ENCODE measurements at places on chromosomes 2 and 18.

DNA sequence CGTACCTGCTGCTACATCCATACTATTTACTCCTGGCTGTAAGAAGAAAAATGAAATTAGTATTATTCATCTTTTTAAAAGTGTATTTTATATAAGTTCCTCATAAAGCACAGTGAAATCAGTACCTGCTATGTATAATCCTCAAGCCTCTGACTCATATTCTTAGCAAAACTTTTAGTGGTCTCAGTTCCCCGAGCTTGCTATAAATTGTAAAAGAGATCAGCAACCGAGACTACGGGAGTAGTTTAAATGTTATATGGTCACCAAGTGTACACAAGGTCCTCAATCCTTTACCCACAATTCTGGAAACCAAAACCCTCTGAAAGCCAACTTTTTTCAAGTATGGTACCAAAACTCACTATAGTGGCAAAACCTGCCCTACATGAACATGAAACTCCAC lies 24.2 kb downstream of the PRPF40A start:
- DNase-seq = no peak

GRCh38 chr2:66582104-66582986 lies 147.4 kb downstream of the MEIS1 start:
- peak; percentile 11 for DNase-seq

- peak; percentile 79 for DNase-seq
Observed at GRCh38 chr18:8478166-8478967, 130.9 kb upstream of the RAB12 start.

- DNase-seq = no peak
Observed at GRCh38 chr18:24976502-24976901, 375.5 kb downstream of the ZNF521 start.

DNA sequence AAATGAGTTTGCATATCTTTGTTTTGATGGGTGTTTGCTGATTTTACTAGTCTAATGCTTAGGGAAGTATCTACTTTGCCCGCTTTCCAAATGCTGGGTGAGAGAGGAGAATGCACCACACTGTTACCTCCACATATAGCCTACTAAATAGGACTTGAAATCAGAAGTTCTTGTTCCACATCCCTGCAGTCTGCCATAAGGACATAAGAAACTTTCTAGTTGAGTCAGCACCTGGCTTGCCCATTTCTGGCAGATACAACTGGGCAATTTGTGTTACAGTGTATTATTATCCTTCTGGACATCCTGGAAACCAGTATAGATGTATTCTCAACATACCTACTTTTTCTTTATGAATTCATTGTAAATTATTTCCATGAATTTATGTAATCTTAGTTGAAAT lies 29.5 kb downstream of the ANXA4 start:
- no peak for DNase-seq

DNA sequence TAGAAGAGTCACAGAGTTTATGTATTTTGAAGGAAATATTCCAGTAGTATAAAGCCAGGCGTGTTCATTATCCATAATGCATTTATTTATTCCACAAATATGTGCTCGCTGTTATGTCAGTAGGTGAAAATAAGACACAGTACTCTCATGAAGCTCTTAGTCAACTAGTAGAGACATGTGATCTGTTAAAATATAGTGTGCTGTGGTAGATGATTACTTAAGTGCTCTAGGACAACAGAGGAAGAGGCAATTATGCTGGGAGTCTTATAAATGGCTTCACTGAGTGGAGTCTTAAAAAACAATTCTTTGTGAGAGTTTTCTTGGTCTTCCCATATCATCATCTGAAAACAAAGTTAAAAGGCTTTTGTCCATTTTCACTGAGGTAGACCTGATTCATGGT lies 457.3 kb downstream of the XIRP2 start:
- DNase-seq = no peak

- no peak for DNase-seq
Observed at GRCh38 chr2:238063414-238064189, 2.8 kb downstream of the SCLY start.

- DNase-seq = peak; percentile 72
Observed at GRCh38 chr2:29238497-29238896, 123.3 kb downstream of the CLIP4 start.

DNA sequence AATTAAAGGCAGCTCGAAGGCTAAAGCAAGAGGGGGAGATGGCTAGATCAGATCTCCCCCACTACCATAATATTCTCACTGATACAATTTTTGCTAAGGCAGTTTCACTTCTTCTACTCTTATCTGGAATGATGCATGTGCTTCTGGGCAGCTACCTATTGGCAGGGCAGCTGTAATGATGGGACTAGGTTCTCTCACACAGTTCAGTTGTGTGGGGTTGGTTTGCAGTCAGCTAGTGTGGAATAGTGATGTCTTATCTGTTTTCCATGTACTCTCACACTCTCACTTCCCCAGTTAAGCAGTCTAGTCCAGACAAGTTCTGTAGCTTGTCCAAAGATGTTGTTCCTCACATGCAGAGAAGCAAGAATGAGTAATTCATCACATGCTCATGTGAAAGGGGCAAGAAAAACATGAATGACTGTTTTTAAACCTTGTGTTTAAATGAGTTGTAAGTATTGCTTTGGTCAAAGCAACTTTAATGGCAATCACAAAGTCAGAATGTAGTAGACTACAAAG lies 836.1 kb downstream of the CBLN2 start:
- no peak for DNase-seq

- no peak for DNase-seq
Observed at GRCh38 chr18:60090170-60090569, 190.4 kb downstream of the PMAIP1 start.

GRCh38 chr2:221075203-221075602 lies 496.9 kb downstream of the EPHA4 start:
- DNase-seq = peak; percentile 33

DNA sequence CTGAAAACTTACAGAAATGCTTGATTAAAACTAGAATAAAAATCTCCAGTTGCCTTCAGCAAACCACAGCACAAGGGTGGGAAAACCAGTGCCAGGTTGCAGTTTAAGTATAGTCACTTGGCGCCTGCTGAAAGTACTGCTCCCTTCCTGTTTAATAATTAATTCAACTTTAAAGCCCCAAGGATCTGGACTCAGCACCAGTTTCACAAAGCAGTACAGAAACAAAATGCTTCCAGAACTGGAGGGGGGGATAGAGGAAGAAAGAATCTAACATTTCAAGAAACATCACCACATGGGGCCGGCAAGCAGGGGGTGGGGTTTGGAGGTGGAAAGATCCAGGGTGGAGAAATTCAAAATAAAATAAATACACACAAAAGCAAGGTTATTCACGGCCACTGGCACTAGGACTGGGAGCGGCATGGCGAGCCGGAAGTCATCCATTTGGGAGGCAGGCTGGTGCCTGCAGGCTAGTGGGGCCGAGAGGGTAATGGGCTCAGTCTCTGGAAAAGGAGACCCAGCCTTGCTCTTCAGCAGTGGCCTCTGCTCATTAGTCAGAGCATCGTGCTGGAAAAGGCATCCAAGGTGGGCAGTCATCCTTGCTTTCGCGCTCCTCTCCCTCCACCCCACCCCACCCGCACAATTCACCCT lies 85.8 kb downstream of the POU3F3 start:
- no peak for DNase-seq

DNA sequence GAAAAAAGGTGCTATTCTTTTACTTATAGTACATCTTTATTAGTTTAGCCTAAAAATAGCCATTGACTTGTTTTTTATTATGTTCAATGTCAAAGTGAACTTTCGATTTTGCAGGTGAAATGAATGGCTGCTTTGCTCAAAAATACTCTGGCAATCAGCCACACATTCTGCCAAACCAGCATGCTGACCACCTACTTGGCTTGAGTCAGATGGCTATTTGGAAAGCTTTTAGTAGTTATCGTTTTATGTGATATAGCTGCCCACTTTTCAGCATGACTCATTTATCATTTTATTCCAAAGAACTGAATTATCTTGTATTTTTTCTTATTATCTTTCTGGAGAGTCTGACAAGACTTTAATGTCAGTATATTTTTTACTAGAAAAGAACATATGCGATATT lies 1615.8 kb upstream of the TMEFF2 start:
- no peak for DNase-seq

- peak; percentile 55 for DNase-seq
Observed at GRCh38 chr2:71157124-71157793, 26.8 kb downstream of the MPHOSPH10 start.

- DNase-seq = no peak
Observed at GRCh38 chr2:141906678-141907077, 224.1 kb downstream of the LRP1B start.

- DNase-seq = no peak
Observed at GRCh38 chr2:222261504-222261903, 37.3 kb downstream of the PAX3 start.

DNA sequence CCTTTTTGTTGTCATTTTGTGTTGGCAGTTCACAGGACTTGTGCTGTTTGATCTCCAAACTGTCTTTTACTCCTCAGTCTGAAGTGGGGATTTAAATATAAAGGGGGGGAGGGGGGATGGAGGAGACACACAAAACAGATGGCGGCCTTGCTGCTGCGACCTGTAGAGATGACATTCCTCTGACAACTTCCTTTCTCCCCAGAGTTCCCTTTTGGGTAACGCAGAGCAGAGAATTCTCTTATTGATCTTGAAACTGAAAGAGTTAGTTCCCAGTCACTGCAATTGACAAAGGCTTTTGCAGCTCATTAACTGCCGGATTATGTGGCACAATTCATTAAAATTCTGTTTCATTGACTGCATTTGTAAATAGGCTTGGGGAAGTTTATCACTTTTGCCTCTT lies 279.3 kb downstream of the TSN start:
- no peak for DNase-seq

GRCh38 chr2:178227187-178227586 lies 32.9 kb downstream of the OSBPL6 start:
- peak; percentile 18 for DNase-seq

- no peak for DNase-seq
Observed at GRCh38 chr2:17717666-17718065, 35.9 kb downstream of the SMC6 start.

GRCh38 chr2:60596411-60596810 lies 43.0 kb upstream of the BCL11A start:
- no peak for DNase-seq

GRCh38 chr2:48527226-48527885 lies 2.6 kb upstream of the STON1 start:
- DNase-seq = no peak

DNA sequence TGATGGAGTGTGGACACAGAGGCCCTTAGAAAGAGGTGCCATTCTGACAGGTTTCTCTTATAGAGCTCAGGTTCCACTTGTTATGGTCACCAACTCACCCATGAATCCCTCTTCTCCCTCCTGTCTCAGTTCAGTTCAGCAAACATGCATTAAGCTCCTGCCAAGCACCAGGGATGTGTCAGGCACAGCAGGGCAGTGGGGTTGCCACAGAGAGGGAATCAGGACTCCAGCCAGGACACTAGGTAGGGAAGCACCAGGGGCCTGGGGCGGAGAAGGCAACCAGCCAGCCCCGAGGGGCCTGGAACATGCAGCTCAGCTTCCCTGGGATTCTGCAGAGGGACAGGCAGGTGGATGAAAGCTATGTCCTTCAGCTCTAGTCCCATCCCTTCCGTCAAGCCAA lies 44.6 kb downstream of the TOGARAM2 start:
- DNase-seq = no peak

GRCh38 chr2:108385411-108386071 lies 7.8 kb downstream of the SULT1C4 start:
- no peak for DNase-seq

- DNase-seq = no peak
Observed at GRCh38 chr2:217878915-217879590, 123.7 kb downstream of the TNS1 start.

DNA sequence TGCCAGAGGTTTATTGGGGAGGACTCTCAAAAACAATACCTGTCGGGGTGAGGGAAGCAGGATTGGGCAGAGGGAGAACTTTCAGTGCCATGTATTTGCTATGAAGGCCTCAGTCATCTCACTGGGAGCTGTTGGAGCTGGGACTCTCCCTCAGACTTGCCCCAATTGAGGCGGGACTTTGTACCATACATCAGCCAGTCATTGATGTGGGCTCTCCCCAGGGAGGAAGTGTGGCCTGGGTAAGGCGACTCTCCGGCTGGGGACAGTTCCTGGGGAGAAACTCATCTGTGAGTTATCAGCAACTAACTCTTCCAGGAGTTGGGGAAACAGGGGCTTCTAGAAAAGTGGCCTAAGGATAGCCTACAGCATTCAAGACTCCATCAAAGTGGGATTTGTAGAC lies 66.5 kb downstream of the FTCDNL1 start:
- no peak for DNase-seq

DNA sequence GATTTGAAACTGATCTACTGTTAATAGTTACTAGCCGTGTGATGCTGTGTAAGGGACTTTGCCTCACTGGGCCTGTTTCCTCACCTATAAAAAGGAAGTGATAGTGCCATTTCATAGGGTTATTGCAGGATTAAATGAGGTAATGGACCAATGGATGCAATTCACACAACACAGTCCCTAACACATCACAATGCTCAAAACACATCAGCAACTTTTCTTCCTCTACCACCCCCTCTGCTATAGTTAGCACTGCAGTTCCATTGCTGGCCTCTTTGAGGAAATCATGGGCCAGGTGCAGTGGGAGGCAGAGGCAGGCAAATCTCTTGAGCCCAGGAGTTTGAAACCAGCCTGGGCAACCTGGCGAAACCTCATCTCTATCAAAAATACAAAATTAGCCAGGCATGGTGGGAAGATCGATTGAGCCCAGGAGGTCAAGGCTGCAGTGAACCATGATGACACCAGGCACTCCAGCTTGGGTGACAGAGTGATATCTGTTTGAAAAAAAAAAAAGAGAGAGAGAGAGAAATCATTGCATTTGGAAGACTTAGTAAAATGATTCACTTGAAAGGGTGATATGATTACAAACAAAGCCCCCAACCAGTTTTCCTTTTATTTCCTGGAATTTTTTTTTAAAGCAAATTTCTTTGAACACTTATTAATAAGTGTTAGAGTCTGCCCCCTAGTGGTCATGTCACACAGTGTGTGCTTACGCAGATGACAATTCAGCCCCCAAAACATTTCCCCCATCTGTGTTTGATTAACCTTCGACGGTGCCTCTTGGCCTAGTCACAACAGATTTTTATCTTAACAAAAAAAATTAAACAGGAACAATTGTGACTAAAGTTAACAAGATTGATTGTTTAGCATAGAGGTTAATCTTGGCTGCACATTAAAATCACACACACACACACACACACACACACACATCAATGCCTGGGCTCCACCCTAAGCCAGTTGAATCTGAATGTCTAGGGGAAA lies 88.6 kb upstream of the BCL11A start:
- DNase-seq = peak; percentile 30
